CD8-positive, alpha-beta T cell (primary cell): ENCODE measurements at places on chromosomes 11 and 22. TPM values are rescaled to one million over a fixed set of nuclear protein-coding genes. Genes with fewer than 3 reads are reported as not detected.

- DNase-seq = no peak
Observed at GRCh38 chr11:63616953-63617352, 2.7 kb upstream of the PLAAT3 start.

DNA sequence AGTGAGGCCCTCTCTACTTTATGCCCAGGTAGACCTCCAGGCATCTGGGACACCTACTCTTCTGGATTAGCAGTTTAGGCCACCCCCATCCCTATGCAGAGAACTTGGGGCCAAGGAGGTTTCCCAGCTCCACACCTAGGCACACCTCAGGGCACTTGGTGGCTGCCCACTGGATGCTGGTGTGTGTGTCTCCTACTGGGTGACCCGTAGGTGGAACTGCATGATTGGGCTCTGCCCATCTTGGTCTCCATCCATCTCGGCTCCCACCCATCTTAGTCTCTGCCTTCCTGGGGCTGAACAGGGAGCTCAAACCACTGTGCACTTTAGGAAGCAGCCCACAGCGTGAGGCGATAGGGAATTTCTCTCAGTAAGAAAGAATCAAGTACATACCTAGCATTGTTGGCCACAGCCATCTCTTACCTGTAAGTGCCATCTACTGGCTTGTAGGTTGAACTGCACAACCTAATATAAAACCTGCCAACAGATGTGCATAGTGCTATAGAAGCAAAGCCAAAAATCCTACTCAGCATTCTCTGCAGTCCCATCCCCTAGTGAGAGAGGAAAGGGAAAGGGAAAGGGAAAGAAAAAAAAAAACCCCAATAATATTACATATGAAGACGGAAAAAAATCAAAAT lies 61.6 kb upstream of the PTPN5 start:
- DNase-seq = no peak

DNA sequence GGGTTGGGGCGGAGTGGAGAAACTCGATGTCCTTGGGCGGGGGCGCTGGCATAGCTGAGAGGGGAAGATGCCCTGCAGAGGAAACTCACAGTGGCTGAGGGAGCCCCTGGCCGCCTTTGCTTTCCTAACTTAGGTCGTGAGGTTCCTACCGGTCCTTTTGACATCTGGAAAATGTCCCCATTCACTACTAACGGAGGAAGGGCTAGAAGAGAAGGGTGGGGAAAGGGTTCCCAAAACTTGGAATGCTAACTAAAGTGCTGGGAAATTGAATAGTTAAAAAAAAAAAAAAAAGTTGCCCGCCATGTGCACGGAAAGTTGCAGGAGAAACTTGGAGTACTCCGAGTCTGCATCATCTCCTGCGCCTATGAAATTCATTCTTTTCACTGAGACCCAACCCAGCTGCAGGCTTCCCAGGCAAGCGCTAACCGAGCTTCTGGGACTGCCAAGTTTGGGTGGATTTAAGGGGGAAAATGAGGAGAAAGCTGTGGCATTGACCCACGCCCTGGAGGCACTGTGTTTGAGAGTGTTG lies 796 bp downstream of the TIMP3 start:
- no peak for DNase-seq

GRCh38 chr11:102553835-102554282 lies 23.3 kb upstream of the MMP7 start:
- no peak for DNase-seq

DNA sequence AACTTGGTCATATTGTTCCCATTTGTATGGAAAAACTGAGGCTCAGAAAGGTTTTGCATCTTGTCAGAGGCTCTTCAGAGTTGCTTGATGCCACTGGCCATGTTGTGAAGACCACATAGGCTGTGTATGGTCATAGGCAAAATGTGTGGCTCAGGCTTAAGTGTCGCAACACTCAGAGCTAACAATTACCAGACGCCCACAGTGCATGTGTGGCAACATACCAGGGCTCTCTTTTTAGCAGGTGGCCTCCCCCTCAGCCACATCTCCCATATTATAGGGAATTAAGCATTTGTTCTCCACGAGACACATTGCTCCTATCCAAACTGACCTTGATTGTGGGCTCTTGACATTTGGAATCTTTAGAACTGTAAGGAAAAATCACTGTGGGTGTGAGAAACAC lies 802.5 kb downstream of the DLG2 start:
- no peak for DNase-seq

GRCh38 chr11:128098781-128099180 lies 488.6 kb downstream of the ETS1 start:
- DNase-seq = no peak

DNA sequence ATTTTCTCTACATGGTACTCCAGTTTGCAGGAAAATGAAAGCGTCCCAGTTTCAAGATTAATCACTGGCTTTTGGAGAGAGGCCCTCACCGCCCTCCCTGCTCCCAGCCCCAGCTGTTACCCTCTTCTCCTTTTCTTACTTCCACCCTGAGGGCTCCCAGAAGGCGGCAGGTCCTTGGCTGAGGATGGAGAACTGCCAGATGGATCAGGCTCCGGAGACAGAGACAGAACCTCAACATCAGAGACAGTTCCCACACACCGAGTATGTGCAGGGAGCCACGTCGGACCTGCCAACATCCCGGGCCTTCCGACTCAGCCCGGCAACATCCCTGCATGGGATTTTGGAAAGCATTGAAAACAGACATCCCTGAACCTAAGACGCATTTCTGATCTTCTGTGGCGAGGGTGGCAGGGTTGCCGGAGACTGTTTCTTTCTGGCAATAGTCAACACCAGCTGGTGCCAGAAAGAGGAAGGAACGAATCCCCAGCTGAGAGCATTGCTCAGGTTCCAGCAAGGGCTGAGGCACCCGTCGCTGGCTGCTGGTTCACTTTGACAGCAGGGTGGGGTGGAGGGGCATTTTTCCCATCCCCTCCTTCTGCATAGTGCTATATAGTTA lies 467.1 kb downstream of the MIAT start:
- DNase-seq = peak; percentile 9

- no peak for DNase-seq
Observed at GRCh38 chr11:83493917-83494316, 207.8 kb upstream of the CCDC90B start.

- DNase-seq = no peak
Observed at GRCh38 chr22:20618488-20618887, 111.1 kb downstream of the MED15 start.

GRCh38 chr11:2740275-2740940 lies 40.6 kb upstream of the KCNQ1OT1 start:
- no peak for DNase-seq

- DNase-seq = no peak
Observed at GRCh38 chr11:68893282-68893681, 10.3 kb downstream of the MRPL21 start.

DNA sequence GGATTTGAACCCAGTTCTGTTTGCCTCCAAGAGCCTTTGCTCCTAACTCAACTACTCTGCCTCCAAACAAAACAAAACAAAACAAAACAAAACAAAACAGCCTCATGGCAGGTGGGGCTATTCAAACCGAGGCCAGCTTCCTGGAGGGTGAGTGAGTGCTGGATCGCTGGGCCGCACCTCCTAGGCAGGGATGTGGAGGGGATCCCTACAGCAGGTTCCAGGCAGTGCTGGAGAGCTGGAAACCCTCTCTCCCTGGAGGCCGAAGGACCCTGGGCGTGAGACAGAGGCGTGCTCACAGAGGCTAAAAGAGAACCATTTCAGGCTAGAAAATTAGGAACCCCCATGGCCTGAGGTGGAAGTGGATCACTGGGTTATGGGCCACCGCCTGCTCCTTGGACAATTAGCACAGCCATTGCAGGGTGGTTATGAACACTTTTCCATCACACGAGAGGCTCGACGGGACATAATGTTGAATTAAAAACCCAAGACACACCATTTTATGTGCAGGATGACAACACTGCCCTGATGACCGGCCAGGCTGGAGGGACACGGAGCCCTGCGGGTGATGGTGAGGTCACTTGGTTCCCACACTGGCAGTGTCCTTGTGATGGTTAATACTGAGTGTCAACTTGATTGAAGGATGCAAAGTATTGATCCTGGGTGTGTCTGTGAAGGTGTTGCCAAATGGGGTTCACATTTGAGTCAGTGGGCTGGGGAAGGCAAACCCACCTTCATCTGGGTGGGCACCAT lies 35.2 kb downstream of the SHISAL1 start:
- no peak for DNase-seq

DNA sequence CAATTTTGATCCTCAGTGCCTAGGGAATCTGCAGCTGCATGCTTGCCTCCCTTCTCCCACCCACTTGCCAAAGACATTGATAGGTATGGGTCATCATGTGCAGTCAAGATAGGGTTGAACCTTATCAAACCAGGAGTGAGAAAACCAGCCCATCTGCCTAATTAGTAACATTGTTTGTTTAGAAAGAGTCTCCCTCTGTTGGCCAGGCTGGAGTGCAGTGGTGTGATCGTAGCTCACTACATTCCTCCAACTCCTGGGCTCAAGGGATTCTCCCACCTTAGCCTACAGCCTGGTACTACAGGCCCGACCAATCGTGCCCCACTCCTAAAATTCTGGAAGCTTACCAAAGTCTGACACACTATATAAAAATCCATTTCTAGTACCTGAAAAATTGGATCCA lies 4.6 kb downstream of the C11orf71 start:
- DNase-seq = no peak

DNA sequence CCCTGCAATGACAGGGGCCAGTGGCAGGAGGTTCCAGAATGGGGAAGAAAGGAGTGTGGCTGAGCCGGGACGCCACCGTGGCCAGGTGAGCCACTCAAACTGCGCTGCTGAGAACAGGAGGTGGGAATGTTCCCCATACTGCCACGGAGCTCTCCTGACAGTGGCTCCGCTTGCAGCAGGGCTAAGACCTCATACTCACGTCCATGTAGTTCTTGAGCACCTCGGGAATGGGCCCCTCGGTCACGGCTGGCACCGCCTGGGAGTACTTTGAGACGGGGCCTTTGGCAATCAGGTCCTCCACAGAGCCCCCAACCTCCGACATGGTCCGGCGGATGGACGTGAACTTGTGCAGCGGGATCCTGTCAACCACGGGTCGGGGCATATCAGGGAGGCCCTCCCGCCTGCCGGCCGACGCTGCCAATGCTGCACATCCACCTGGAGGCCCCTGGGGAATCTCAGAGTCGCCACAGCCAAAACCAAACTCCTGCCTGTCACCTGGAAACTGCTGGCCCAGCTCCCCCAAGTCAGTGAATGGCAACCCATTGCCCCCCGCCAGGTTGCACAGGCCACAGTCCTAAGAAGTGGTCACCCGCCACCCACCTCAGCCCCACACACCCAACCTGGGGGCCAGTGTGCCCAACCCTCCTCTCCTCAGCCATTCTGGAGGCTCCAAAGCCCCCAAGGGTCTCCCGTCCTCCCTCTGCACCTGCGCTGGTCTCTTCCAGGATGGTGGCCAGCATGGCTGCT lies 2.4 kb downstream of the CTSD start:
- DNase-seq = no peak

DNA sequence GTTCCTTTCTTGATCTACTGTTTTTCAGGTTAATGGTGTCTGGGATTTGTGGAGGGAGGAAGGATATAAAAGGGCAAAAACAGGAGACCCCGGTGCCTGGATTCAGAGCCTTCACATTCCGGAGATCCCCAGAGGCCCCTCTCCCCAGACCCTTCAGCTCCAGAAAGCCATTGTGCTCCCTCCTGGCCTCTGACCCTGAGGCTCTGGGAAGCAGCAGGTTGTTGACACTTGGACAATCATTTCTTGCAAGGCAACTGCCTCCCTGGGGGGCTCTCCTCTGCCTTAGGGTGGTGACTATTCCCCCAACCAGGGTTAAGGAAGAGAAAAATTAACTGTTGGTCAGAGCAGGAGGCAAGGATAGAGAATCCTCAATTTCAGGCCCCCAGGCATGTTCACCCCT lies 86.9 kb upstream of the NNMT start:
- DNase-seq = no peak

DNA sequence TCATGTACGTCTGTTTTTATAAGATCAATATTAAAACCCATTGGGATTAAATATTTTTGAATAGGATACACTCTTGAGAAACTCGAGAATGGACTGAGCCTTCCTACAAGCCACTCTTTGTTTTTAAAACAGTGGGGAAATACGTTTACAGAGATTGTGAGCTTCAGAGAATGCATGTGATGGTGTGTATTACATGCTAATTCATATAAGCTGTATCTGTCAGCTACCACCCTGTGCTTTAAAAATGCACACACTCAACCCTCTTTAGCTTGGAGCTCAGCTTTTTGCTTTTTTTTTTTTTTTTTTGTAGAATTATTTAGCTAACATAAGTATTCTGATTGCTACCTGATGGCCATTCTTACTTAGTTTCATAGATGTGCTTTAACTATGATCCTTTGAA lies 46.3 kb upstream of the ASPHD2 start:
- DNase-seq = no peak

GRCh38 chr11:104965735-104966134 lies 2.6 kb downstream of the CASP4 start:
- DNase-seq = no peak

GRCh38 chr11:32255841-32256240 lies 165.0 kb downstream of the RCN1 start:
- DNase-seq = no peak

- no peak for DNase-seq
Observed at GRCh38 chr11:23540101-23540561, 679.9 kb upstream of the CCDC179 start.

DNA sequence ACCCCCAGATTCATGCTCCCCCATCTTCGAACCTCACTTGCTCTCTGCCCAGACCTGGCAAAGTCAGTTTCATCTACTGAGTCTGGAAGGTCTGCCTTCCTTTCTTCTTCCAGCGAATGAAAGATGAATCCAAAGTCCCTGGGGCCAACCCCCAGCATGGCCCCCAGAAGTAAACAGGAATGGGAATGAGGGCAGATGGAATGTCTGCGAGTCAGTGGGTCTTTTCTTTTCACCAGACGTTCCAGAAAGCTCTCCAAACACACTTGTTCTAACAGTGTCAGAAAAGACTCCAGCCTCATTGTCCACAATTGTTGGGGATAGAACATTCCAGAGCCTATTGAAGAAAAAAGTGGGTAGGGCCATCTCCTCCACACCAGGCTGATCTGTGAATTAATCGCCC lies 28.6 kb downstream of the RIBC2 start:
- DNase-seq = no peak

DNA sequence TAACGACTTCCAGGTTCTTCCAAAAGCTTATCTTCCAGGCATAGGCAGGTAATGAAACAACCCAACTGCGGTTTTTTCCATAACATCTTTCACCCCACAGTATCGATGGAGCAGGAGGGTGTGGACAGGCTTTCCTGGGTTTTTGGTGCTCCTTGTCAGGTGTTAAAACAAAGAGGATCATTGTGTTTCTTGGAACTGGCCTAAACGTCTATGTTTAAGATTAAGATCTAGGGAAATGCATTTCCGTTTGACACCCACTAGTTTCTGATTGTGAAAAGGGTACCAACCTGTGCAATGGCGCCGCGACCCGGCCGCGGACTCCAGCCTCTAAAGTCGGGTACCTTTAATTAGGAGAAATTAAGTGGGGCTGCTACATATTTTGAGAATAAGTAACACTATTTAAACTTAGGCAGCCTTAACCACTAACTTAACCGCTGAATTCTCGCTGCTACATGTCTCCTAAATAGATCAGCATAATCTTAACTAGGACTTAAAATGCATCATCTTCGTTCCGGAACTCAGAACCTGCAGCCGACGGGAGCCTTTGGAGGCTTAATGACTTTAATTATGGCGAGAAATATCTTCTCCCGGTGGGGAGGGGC lies 31.5 kb downstream of the C22orf31 start:
- DNase-seq = no peak

THRSP gene
- not detected for total RNA-seq

FIBIN gene
- total RNA-seq = not detected

FXYD2 gene
- 9.6 TPM for total RNA-seq

P2RY2 gene
- not detected for total RNA-seq
